ENCODE measurements at places on chromosomes 7 and 10.

- DNase-seq: no peak
Observed at GRCh38 chr7:23709081-23709750, 803 bp upstream of the STK31 start.

DNA sequence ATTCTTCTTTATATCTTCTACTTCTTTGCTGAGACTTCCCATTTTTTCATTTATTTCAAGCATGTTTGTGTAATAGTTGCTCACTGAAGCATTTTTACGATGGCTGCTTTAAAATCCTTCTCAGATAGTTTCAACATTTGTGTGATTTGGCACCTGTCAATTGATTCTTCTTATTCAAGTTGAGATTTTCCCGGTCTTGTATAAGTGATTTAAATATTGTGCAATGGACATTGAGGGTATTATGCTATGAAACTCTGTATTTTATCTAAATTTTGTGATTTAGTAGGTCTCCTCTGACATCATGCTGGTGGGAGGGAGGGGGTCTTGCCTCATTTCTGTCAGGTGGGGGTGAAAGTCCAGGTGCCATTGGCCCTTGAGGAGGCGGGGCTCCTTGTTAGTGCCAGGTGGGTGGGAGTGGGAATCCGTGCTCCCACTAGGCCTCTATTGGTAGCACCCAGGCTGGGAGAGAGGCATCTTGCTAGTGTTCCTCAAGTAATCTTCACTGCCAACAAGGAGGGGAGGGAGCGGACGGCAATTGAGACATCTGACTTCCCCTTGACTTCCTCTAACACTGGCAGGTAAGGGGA is 73.0 kb downstream of the ANLN start:
- DNase-seq: no peak

DNA sequence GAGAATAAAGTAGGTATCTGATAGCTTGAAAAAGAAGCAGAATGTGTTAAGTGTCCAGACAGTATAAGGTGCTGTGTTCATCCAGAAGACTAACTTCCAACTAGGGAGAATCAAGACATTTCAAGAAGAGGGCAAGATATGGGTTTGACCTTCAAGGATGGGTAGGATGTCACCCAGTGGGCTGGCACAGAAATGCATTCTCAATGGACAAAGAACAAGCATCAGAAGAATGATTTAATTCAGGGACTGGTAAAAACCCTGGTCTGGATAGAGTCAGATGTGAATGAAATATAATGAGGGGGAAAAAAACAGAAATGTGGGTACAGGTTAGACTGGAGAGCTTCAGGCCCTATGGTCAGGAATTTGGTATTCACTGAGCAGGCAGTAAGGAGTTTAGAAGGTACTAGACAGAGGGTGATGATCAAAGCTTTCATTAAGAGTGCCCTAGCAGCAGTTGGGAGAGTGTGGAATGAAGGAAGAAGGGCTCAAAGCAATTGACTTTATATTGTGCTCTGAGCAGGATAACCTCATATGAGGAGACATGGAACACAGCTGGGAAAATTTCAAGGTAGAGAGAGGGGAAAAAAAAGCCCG is 180.7 kb upstream of the ANK3 start:
- DNase-seq: no peak

DNA sequence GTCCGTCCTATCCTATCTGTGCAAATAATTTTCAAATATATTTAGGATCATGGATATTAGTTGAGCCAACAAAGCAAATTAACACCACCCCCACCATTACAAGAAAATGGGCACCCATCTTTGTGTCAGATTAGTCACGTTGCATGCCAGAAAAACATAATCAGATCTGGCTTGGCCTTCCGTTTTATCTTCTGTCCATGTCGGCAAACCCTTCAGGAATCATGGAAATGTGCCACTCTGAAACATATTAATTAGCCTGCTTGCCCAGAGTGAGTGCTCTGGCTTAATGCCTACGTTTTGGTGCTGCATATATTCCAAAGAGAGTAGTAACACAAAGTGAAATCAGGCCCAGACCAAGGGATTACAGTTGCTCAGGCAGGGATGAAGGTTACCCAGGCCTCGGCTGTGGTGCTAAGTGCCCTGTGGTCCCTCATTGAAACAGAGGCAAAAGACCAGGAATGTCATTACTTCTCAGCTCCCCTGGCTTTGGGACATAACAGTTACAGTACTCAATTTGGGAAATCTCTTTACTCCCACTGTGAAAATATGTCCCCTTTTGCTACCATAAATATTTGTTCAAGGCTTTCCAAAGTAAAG is 154.0 kb upstream of the LSM8 start:
- DNase-seq: no peak

- DNase-seq: no peak
Observed at GRCh38 chr7:147332988-147333387, 1216.4 kb downstream of the CNTNAP2 start.

DNA sequence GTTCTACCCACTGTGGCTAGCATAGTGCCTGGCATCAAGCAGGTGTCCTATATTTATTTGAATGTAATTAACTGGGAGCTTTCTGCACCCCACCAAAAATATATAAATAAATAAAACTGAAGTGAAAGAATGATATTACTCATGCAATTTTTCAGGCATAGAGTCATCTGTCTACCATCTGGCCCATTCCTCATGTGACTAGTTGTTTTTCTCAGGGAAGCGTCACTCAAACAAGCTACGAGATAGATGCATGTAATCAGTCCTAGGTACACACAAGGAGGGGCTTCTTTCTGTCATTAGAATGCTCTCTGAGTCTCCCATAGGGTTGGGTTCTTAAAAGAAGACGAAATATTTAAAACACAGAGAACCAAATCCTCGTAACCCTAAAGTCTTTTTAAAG is 255.5 kb upstream of the KMT2E start:
- no peak for DNase-seq

DNA sequence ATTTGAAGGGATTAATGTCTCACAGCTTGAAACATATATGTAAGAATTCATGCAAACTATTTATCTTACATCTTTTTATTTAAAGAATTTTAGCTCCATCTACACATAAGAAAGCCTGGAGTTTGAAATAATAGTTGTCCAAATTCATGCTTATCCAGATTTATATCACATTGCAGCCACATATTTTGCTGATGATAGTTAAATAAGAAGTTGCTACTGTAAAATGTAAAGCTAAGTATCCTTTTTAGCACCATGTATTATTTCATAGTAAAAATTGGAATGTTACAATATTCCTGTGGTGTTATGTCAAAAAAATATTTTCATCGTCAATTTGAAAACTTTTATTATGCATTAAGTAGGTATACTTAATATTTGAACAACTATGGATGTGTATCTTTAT is 27.3 kb upstream of the UMAD1 start:
- DNase-seq: no peak

DNA sequence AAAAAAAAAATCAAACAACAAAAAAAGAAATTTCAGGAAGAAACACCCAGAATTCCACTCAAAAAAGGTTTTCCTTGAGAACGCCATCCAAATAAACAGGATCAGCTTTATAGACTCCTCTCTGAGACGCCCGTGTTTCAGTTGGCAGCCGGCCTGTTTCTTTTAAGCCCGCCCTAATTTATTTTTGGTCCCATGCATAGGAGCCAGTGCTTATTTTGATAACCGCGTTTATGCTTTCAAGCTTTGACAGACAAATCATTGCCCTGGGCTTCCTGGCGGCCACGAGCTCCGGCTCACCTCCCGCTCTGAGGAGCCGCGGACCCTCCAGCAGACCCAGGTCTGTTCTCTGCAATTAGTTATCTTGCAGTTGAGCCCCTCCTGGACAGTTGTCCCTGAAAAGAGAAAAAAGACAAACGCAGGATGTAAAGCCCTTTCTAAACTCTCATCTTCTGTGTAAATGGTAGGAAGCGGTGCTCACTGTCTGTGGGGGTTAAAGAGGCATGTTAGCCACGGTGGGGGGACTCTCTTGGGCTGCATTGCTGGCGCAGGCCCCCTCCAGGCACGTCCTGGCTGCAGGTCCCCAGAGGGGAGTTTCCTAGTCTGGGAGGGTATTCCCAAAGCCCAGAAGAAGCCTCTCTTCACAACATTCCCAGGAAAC is 22.2 kb upstream of the UNCX start:
- DNase-seq: no peak

DNA sequence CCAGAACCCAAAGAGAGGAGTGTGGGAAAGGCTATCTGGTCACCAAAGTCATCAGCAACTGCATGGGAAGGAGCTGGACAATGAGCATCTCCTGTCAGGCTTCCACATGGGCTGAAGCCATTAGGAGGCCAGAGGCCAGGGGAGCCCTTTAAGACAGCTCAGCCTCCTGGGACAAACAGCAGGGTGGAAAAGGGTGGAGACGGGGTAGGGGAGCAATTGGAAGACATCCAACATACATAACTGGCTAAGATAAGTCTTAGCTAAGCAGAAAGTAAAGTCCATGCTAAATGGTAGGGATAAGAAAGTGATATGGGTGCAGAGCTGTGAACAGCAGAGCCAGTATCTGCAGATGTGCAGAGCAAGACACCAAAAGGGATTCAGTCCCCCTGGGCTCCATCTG is 1.5 kb upstream of the OAT start:
- DNase-seq: no peak

DNA sequence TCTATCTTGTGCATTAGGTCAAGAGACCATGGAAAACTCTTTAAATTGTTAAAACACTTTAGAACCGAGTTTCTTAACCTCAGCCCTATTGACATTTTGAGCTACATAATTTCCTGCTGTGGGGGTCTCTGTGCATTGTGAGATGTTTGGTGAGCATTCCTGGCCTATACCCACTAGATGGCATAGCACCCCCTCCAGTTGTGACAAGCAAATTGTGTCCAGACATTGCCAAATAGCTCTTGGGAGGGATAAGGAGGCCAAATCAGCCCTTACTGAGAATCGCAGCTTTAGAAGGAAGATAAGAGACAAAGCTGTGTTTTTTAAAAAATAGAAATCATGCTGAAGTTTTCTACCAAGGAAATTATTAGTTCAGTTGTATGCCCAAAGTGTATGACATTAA is 1158.5 kb upstream of the C7orf33 start:
- DNase-seq: no peak

- DNase-seq: no peak
Observed at GRCh38 chr7:28617308-28617880, 205.1 kb downstream of the CREB5 start.

DNA sequence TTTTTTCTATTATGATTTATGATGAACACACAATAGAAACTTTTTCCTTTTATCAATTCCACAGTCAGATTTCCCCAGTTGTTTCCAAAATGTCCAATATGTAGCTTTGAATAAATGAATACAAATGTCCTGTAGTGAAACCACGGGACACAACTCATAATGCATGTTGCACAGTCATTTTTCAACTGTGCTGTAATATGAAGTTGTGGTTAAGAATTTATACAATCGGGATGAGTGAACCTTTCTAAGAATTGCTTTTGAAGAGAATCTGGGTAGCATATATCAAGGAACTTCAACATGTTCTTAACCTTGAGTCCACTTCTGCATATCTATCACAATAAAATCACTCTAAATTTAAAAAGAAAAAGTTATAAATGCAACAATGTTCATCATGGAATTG is 14.6 kb upstream of the ST7 start:
- no peak for DNase-seq

GRCh38 chr7:121924269-121925186 is 51.6 kb downstream of the PTPRZ1 start:
- DNase-seq: no peak

- no peak for DNase-seq
Observed at GRCh38 chr7:82384051-82384464, 59.5 kb downstream of the CACNA2D1 start.

DNA sequence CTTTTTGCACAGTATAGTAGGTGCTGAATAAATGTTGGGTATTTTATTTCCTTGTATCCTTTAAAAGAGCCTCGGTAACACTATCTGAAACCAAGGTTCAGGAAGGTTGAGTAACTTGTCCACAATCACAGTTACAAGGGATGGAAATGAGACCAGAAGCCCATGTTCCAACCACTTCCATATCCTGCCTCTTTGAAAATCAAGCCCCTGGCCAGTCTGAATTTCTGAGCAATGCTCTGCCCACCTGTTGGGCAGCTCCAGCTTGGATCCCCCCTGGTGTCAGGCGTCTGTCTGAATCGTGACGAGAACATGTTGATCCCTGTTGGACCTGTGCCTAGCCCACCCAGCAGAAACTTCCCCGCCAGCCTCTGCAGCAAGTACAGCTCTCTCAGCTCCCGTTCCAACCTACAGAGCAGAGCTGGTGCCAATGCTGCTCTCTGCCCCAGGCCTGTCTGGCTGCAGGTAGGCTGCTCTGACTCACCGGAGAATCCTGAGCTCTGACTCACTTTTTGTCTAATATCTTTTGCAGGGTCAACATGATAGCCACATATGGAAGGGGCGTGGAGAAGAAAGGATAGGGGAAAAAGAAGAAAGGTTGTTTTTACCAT is 595.5 kb downstream of the INHBA start:
- DNase-seq: no peak

GRCh38 chr7:47299496-47299895 is 282.4 kb downstream of the TNS3 start:
- DNase-seq: no peak

DNA sequence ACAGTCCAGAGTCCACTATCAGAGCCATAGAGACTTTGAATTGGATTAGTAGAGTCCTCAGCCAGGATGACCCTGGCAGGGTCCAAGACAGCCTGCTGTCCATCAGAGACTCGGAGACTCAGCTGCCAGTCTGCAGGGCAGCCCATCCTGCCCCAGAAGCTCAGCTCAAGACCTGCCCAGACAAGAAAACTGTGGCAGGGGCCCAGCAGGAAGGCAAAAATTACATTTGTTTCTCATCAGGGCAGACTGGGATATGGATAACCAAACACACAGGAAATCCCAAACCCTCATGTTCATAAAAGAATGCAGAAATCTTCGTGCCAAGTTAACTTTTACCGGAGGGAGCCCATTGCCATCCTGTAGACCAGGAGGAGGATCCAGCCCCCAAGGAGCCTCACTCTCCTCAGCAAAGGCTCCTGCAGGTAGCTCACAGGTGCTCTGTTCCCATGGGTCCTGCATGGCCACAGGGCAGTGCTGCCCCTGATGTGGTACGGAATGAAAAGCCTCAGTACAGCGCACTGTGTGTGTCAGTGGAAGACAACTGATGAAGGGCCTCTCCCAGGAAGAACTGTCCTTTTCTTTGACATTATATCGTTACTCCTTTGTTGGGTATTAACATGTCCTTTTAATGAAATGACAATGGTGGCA is 222.2 kb downstream of the KCNMA1 start:
- no peak for DNase-seq

- DNase-seq: no peak
Observed at GRCh38 chr10:12797471-12798262, 203.8 kb downstream of the CCDC3 start.
